ENCODE measurements at places on chromosomes 12 and 14.

DNA sequence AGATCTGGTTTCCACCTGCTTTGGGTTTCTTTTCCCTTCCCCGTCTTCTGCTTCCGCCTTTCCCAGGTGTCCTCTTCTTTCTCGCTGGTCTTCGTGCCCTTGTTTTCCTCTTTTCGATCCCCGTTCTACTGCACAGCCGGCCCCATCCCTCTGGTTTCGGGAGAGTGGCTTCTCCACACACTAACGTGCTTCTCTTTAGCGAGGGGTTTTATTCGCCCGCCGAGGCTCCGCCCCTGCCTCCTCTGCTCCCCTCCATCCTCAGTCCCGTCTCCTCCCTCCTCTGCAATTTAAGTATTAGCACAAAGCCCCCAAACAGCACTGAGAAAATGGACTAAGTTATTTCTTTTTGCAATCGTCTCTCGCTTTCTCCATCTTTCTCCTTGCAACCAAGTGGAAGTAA lies at the start of gene SLC7A8:
Gene SLC7A8 (minus strand): TSS at position 182 of the 400 bp plus-strand sequence. CDS start 746 bp downstream, outside the sequence.
- no peak for DNase-seq

- DNase-seq: no peak
Observed at GRCh38 chr12:93880853-93881522, 203.8 kb downstream of the CRADD start.

- DNase-seq: no peak
Observed at GRCh38 chr12:1662761-1663439, 28.0 kb upstream of the ADIPOR2 start.

- no peak for DNase-seq
Observed at GRCh38 chr12:41801261-41801660, 343.4 kb downstream of the GXYLT1 start.

DNA sequence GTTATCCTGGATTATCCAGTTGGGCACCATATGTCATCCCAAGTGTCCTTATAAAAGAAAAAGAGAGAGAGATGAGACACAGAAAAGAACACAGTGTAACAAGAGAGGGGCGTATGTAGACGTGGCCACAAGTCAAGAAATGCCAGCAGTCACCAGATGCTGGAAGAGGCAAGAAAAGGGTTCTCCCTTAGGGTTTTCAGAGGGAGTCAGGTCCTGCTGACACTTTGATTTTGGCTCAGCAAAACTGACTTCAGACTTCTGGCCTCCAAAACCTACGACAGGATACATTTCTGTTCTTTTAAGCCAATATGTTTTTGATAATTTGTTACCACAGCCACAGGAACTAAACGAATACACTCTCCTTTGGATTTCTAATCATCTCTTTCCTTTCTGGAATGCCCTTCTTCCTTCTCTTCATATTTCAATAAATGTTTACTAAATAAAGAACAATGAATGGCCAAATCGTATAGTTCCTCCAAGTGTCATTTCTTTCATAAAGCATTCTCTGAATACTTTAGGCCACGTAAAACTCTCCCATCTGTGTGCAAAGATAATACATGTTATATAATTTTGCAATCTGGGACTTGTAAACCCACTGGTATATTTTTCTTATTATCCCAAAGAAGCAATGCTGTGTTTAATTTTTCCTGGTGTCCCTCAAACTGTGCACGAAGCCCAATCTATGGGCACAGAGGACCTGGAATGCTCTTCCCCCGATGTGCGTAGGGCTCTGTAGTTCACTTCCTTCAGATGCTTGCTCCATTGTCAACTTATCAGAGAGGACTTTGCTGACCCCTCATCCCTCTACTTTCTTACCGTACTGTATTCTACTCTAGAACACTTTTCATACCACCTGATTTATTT lies 303.6 kb downstream of the CEP128 start:
- DNase-seq: no peak

DNA sequence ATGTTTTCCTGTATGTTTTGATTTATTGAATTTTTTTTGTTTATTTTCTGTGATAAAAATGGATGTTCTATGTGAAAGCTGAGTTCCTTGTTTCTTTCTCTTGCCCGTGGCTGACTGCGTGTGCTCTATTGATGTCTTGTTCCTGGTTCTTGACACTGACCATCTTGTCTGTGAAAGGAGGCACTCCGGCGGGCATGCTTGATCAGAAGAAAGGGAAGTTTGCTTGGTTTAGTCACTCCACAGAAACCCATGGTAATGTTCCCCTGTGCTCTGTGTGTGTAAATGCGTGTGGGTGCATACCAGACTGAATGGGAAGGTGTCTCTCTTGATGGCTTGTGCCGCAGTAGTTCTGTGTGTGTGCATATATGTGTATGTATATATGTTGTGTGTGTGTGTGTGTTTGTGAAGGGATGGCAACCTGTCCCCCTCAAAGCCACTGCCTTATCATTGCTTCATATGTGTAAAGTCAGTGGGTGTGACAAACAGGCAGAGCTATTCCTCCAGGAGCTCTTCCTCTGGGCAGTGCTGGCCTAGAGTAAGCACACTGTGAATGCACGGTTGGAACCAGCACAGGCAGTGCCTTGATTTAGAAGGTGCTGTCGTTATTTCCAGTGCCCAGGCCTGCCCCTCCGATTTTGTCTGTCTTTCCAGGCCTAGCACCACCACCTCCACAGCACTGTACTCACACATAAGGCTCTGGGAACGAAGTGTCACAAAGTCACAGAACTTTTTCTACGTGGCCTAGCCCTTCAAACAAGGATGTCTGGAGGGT lies 247.3 kb upstream of the FKBP4 start:
- no peak for DNase-seq

GRCh38 chr14:71119075-71119474 lies 211.8 kb downstream of the PCNX1 start:
- no peak for DNase-seq

GRCh38 chr14:58772794-58773620 lies 135.2 kb downstream of the DACT1 start:
- no peak for DNase-seq

DNA sequence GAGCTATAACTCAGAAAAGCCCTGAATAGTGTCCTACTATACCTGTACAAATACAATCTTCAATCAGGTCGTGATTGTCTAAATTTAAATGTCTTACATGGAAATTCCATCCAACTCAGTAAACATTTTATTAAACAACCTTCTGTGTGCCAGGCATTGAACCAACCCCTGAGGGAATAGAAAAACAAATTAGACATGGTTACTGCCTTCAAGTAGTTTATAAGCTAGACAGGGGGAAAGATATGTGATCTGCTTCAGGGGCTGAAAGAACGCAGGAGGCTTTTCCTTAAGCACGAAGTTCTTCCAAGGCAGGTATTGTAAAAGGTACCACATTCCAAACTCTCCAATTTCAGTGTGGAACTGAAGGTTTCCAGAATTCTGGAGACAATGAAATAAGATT lies 39.7 kb upstream of the STAB2 start:
- DNase-seq: peak; percentile 70

DNA sequence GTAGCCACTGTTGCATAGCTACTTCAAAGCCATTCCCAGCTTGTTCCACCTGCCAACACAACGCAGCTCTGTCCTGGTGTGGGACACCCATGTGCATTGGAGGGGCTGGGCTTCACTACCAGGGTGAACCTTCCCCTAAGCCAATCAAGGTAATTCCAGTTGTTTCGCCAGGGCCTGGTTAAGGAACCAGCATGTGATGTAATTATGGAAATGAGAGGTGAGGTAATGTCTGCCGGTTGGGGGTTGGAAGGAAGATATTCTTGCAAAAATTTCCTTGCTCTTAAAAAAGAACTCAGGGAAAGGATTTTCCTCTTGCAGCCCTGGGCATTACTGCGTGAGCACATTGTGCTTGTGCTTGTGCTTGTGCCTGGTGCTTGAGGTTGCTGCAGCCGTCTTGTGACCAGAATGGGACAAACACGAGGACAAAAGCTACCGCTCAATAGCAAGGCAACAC lies 14.9 kb downstream of the TUBA1C start:
- no peak for DNase-seq

DNA sequence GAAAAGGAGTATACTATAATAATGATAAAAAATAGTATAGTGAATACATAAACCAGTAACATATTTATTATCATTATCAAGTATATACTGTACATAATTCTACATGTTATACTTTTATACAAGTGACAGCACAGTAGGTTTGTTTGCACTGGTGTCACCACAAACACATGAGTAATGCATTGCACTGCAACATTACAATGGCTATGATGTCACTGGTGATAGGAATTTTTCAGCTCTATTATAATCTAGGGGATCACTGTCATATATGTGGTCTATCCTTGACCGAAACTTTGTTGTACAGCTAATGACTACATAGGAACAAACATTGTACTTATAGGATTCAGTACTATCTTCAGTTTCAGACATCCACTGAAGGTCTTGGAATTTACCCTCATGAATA lies 165.8 kb upstream of the SYT1 start:
- no peak for DNase-seq

GRCh38 chr12:12759234-12759915 lies 26.1 kb upstream of the APOLD1 start:
- no peak for DNase-seq

GRCh38 chr12:79747274-79747673 lies 56.5 kb upstream of the PAWR start:
- DNase-seq: no peak
